Activated T-cell treated with anti-CD3 and anti-CD28 coated beads, Interleukin-2, amount 50 U/mL, for 72 hours (primary cell): ENCODE measurements at places on chromosomes 11 and 22.

GRCh38 chr22:47417699-47418098, 655.2 kb downstream of the TBC1D22A start:
- no peak for DNase-seq

DNA sequence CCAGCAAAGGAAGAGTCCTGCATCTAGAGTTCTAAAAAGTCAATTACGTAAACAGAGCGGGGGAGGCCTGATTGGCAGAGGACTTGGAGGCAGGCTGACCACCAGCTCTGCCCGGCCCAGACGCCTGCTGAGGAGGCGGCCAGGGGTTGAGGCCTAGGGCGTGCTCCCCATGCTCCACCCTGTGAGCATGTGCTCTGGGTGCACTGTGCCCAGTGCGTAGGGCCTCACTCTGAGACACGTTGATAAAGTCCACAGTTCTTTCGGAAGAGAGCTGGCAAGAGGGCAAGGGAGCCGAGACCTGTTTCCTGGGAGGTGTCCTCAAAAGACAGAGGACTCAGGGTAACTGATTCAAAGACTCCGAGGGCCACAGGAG, 25.2 kb downstream of the GRIK4 start:
- no peak for DNase-seq

GRCh38 chr22:37163575-37164504, 14.1 kb upstream of the IL2RB start:
- peak; percentile 87 for DNase-seq

GRCh38 chr22:47550524-47551430, 788.3 kb downstream of the TBC1D22A start:
- no peak for DNase-seq
